ENCODE measurements at places on chromosomes 2 and 18.

DNA sequence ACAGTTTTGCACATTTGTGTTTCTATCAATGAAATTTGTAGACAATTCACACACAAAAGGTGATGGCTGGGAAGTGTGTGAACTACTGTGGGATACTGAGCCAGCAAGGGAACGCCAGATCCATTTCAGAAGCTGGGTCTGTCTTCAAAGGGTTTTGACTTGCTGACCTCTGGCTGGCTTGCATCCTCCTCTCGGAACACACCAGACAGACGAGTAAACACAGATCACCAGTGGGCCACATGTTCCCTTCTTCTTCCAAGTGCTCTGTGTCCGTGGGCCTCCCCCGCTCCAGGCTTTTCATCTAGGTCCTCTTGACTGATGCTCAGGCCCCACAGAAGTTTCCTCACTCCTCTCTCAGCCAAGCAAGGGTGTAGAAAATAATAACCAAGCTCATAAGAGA lies 122.2 kb upstream of the OSR1 start:
- no peak for DNase-seq

DNA sequence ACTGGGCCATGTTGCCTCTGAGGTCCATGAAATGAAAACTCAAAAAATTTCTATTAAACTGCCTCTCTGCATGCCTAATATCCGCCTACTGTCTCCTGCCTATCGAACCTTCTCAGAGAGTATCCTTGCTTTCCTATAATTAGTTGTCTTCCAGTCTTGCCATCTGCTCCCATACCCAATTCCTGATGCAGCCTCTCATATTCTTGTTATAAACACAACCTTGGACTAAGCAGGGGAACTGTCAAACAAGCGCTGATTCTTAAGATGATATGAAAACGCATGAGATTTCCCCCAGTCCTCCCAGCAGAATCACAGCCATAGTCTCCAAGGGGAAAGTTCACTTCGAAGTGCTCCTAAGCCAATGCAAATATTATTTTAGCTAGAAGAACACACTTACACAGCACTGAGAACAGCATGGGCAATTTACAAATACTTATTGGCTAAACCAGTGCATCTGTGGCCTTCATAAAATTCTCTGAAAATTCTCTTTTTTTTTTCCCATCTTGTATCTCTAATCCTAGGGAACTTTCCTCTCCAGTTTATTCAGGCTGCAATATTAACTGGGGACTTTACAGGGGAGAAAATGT lies 471.6 kb downstream of the MBD2 start:
- no peak for DNase-seq

- no peak for DNase-seq
Measured at GRCh38 chr2:9336576-9337314, 86.6 kb downstream of the ITGB1BP1 start.

DNA sequence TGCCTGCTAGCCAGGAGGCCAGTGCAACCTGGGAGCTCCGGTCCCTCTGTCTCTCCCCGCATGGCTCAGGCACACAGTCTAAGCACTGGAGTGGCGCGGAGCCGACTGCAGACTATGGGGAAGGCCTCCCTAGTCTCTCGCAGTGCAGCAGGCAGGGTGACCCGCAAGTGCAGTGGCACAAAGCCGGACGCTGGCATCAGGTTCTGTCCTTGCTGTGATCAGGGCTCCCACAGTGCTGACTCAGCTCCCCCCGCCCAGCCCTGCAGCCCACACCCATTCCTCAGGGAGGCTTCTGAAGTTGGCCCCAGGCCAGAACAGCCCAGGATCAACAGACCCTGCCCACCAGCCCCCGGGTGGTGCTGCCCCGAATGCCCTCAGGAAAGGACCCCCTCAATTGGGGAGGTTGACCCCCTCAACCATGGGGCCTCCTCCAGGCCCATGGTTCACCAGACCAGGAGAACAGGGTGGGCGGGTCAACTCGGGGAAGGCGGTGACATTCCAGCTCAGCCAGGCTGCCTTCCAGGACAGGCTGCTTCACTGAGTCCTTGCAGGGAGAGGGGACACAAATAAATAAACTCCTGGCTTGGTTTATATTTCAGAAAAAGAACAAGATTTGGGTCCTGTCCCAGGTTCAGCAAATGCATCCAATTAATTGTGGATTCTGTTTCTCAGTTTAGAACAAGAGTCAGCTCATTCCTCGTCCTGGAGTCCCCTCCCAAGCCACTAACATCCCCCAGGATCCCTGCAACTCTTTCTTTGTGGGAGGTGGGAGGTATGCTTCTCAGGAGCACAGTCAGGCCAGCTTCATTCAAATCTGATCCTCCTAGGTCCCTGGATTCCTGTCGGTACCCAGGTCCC lies 12.2 kb downstream of the BIN1 start:
- DNase-seq = no peak

DNA sequence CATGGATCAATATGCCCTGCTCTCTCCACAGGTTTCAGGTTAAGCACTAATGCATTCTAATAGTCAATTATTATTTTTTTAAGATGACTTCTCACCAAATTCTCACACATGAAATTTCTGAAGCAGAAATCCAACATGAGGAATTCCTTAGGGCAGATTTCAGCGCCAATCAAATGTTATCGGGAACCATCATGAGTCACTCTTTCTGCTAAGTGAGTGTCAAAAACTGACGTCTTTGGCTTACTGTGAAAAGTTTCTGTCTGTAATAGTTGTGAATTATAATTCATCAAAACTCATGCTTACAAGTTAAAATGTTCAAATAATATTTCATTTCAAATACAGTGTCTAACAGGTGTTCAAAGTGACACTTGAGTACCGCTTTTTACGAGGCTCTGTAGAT lies 1038.6 kb downstream of the SOCS6 start:
- no peak for DNase-seq

- no peak for DNase-seq
Measured at GRCh38 chr2:127465258-127465657, 47.0 kb downstream of the PROC start.

DNA sequence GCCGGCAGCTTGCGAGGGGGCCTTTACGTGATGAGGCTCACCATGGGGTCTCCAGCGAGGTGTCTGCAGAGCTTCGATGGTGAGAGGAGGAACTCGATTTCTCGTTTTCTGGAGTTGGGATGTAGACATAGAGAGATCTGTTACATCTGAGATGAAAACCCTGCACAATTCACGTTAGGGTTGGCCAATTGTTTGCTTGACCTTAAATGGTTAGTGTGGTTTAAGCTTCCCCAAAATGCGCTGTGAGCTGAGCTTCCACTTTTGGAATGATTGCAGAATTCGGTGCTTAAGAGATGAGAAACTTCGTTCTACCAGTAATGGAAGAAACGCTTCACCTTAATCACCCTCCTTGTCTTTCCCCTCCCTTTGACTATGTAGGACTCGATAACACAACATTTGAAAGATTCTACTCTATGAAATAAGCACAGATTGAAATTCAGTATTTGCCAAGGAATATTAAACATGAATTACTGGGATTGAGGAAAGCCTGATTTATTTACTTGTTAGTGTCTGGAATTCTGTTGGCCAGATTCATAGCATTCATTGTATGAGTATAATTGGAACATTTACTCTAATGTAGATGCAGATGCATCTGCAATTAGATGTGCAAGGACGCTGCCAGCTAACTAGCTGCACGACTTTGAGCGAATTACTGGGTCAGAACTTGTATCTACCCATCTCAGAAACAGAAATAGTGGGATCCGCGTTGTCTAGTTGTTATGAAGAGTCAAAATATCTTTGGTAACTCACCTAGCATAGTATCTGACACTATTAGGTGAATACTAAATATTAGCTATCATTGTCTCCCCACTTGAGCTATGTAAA lies 1.6 kb upstream of the KLF7 start:
- DNase-seq = no peak

GRCh38 chr18:51251625-51252024 lies 54.1 kb upstream of the MEX3C start:
- DNase-seq = peak; percentile 74

DNA sequence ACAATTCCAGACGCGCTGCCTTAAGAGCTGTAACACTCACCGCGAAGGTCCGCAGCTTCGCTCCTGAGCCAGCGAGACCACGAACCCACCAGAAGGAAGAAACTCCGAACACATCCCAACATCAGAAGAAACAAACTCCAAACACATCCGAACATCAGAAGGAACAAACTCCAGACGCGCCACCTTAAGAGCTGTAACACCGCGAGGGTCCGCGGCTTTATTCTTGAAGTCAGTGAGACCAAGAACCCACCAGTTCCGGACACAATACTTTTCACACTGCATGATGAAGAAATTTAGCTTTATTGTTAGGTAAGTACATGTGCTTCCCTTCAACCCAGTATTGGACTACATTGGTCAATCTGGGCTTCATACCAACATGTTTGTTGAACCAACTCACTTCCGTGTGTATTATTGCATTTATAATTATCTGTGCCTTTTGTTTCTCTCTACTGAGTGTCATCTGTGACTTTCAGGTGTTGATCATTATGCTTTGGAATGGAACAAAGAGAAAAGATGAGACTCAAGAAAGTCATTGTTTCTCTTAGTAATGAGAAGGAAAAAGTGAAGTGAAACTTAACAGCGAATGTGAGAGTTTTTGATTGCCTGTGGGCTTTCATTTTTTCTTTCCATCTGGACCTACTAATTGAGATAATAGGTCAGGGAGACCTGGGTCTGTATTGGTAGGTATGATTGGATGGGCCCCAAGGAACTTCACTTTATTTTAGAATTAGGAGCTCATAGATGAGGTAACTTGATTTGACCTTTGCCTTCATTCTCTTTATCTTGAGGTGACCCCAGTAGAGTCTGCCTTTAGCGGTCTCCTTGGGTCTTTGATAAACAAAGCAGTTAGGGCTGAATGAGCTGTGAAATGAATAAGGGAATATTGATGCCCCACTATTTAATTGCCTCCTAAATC lies 76.1 kb upstream of the CAVIN2 start:
- DNase-seq = no peak

DNA sequence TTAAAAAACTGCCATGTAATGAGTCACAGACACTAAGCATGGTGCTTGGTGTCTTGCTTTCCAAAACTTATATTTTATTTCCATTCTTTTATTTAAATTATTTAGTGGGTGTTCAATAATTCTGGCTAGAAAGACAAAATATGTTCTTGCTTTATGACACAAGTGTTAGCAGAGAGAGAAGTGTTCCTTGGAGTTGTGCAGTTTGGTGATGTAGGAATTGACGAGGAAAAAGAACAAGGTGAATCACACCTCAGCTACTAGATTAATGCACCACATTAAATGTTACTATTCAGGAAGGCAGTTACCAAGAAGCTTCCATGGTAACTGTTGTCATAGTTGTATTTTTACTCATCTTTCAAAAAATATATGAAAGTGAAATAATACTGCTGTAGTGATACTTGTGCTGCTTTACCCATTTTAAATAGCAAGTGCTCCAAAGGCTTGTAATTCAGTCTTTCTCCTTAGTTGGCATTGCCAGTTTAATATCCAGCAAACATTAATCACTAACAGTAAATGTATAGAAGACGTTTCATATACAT lies 28.3 kb downstream of the ADAM23 start:
- no peak for DNase-seq

- DNase-seq = no peak
Measured at GRCh38 chr18:36301884-36302283, 4.4 kb downstream of the FHOD3 start.

- DNase-seq = no peak
Measured at GRCh38 chr2:42918041-42918440, 125.7 kb upstream of the HAAO start.

DNA sequence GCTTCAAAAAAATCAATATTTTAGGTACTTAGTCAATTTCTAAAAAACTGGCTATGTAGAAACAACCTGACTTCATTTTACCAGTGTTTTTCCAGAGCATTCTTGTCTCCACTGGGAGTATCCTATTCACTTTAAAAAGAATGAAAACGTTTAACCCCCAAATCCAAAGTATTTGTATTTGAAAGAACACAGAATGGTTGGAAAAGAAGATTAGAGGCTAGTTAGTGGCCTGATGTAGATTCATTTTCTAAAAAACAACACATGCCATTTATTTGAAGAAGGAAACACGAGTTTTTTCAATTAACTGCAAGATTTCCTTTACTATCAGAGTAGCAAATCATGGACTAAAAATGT lies 74.6 kb downstream of the PLEKHM3 start:
- DNase-seq = no peak

- no peak for DNase-seq
Measured at GRCh38 chr18:3079653-3080052, 66.7 kb upstream of the LPIN2 start.

DNA sequence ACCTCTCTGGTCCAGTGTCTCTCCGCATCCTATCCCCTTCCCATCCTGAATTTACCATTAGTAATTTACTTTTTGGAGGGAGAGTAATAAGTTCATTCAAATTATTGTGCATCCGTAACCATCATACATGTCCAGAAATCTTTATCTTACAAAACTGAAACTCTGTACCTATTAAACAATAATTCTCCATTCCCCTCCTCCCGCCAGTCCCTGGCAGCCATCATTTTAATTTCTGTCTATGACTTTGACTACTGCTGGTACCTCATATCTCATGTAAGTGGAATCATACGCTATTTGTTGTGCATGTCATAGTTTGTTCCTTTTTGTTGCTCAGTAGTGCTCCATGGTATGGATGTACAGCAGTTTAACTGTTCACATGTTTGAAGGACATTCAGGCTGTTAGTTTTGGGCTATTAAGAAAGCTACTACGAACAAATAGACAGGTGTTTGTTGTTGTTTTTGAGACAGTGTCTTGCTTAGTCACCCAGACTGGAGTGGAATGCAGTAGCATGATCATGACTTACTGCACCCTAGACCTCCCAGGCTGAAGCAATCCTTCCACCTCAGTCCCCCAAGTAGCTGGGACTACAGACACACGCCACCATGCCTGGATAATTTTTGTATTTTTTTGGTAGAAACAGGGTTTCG lies 2.0 kb downstream of the LIMS1 start:
- no peak for DNase-seq

- no peak for DNase-seq
Measured at GRCh38 chr2:43178602-43179542, 47.5 kb downstream of the ZFP36L2 start.

GRCh38 chr2:15316370-15316814 lies 244.7 kb downstream of the NBAS start:
- no peak for DNase-seq

DNA sequence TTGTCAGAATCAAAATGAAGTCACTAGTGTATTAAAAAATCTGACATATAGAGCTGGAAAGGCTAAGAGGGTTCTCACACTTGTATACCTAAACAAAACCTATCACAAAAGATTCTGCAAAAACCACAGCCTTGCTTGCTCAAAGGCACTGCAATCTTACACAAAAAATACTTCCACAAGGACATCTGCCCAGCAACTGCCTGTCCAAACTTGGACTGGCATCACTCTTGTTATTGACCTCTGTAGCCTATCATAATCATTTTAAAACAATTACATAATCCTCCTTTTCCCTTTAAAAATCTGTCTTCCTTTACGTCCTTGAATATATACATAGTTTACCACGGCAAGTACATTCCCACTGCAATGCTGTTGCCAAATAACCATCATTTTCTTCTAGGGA lies 19.9 kb downstream of the CHMP3 start:
- no peak for DNase-seq

DNA sequence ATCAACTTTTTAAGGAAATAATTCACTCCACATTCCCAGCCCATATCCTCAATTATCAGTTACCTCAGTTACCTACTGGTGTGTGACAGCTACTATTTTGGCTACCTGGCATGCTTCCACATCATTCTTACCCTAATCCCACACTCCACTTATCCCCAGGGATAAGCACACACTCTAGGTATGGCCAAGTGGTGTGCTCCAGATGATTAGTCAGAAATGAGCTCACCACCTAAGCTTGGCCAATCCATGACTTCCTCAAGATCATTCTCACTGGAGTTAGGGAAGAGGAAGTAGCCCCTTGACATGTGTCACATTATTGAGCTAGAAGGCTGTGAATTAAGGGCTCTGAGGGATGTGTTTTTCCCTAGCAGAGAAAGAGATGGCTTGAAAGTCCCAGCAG lies 20.9 kb upstream of the SMAD4 start:
- DNase-seq = no peak
